ENCODE measurements at places on chromosomes 1 and 21.
A peak's percentile ranks its signal among the peaks of the same experiment; 100 is the strongest.

DNA sequence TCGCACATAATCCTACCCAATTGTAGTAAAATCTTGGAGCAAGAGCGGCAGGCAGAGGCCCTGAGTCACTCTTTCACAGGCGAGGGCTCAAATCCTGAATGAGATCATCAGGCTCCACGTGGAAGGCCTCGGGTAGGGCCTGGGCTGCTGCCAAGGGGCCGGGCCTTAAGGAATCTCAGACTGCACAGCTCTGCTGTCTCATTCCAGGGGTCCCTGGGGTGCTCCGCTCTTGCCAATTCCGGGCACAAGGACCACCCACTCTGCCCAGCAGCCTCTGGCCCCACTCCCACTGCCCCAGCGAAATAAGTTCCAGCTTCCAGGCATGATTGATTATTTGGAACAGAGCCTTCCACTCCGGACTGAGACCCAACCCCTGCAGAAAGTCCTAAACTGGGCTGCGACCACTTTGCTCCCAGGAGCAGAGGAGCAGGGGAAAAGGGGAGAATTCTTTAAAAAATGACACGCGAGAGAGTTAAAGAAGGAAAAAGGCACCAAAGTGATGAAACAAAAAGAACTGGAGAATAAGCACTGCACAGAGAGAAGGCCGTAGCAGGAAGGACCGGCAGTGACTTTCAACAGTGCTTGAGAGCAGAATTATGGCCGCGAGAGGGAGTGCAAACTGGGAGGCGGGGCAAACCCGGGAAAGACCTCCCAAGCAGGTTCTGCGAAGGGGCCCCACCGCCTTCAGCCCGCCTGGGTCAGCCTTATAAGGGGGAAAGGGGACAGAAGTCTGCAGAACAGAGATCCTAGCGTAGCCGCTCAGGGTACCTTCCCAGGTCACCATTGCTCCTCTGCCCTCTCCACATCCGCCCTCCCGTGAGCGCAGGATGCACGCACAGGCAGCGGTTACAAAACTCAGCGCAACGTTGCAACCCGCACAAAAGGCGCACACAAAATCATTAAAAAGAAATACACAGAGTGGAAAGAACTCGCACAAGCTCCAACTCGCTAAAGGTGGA, 2.0 kb downstream of the ADAMTS1 start:
- no peak for DNase-seq

DNA sequence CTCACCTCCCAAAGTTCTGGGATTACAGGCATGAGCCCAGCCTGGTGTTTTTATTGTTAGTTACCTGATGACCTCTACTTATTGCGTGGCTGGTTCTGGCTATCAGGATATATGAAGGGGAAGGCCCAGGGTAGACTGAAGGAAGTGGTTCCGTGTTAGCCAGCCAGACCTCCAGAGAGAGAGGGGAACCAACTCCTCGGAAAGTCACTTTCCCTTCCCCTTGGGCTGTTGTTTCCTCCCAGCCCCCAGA, 2.5 kb upstream of the RCSD1 start:
- no peak for DNase-seq

DNA sequence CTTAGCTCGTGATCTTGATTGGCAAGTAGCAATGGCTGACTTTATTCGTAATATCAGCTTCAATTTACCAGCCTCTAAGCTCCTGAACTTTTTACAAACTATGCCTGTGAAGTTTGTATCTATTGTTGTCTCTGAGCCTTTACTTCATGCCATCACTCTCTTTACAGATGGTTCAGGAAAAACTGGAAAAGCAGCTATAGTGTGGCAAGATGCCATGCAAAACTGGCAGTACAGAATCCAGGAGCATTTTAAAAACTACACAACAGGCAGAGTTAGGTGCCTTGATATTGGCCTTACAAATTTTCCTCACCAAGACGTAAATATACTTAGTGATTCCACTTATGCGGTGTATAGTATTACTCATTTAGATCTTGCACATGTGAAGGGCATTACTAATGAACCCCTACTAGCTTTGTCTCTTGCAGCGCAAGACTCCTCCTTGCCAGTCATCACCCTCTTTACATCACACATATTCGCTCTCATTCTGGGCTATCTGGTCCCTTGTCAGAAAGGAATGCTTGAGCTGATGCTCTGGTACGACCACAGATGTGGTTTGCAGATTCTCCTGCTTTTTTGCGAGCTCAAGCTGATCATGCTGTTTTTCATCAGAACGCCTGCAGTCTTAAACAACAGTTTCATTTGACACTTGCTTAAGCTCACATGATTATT, 36.3 kb downstream of the CLCA1 start:
- DNase-seq = no peak

GRCh38 chr1:180572760-180573159, 14.0 kb downstream of the OVAAL start:
- DNase-seq = no peak

- DNase-seq = peak; percentile 73
Observed at GRCh38 chr1:186605762-186606350, 74.4 kb downstream of the PTGS2 start.

GRCh38 chr1:198902655-198903054, 263.8 kb downstream of the PTPRC start:
- DNase-seq = no peak

GRCh38 chr1:1947493-1947892, 28.4 kb upstream of the TMEM52 start:
- DNase-seq = no peak

GRCh38 chr1:66624412-66625060, 90.6 kb downstream of the SGIP1 start:
- no peak for DNase-seq

DNA sequence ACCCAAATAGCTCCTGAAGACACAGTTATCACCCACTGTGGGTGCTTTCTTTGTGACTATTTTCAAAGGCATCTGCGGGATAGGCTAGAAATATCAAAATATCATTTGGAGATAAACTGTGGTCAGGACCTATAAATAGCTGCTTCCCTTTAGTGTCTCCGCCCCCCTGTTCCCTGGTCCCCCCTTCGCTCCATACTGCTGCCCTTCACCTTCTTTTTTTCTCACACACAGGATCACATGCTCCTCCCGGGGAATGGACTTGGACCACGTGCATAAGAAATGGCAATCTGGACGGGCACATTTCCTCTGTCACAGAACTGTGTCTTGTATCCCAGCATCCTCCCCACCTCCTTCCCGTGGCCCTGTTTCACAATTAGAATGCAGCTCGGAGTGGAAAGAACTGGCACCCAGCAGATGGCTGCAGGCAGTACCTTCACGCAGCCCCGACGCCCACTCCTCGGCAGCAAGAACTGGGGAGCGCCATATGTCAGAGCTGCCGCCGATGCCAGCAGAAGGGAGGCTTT, 68.8 kb upstream of the SSX2IP start:
- no peak for DNase-seq

DNA sequence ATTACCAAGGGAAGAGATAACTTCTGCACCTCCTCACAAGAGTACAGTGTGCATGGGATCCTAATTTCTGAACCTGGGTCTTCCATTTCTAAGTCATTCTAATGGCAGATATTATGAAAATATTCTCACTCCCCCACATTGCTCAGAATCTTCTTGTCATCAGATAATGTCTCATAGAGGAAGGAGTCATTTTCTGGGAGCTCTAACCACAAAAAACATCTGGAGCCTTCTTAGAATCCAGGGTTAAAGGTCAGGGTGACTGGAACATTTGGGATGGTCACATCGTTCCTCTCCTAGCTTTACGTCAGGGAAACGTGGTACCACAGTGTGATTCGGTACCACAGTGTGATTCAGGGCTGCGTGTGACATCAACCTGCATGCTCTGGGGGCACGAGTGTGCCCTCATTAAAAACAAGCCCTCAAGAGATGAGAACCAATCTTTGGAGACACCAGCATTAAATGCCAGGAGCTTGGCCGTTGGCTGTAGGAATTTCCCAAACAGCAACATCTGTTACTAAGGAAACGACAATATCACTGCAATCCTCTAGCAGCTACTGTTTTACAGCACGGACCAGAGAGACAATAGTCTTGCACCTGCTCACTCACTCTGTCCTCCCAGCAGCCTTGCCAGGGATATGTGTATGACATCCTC, 179.1 kb downstream of the PSMG1 start:
- DNase-seq = peak; percentile 84

- peak; percentile 24 for DNase-seq
Observed at GRCh38 chr1:191714845-191715244, 443.4 kb upstream of the RGS18 start.

- DNase-seq = no peak
Observed at GRCh38 chr1:151947140-151947539, 37.8 kb upstream of the THEM4 start.

GRCh38 chr1:244349103-244349531, 102.6 kb downstream of the ADSS2 start:
- DNase-seq = no peak
